ENCODE measurements at places on chromosomes 3 and 15. TPM values are rescaled to one million over a fixed set of nuclear protein-coding genes. Genes with fewer than 3 reads are reported as not detected.
A peak's percentile ranks its signal among the peaks of the same experiment; 100 is the strongest.

Gene GOLGA8S
- 0.10 TPM for total RNA-seq

Gene PLEKHO2
- total RNA-seq, result 8.7 TPM

Gene ZDHHC23
- 14.6 TPM for total RNA-seq

Gene SLC38A3
- not detected for total RNA-seq

Gene VEPH1
- total RNA-seq, result 19.3 TPM

Gene CLRN1
- total RNA-seq, result not detected

Gene LINGO1
- total RNA-seq, result not detected

Gene HYAL1
- total RNA-seq, result 7.3 TPM

Gene TMC3
- total RNA-seq, result not detected

Gene NMB
- total RNA-seq, result 8.7 TPM

- no peak for DNase-seq
Observed at GRCh38 chr3:48472673-48472922, 26.1 kb downstream of the ATRIP start.

DNA sequence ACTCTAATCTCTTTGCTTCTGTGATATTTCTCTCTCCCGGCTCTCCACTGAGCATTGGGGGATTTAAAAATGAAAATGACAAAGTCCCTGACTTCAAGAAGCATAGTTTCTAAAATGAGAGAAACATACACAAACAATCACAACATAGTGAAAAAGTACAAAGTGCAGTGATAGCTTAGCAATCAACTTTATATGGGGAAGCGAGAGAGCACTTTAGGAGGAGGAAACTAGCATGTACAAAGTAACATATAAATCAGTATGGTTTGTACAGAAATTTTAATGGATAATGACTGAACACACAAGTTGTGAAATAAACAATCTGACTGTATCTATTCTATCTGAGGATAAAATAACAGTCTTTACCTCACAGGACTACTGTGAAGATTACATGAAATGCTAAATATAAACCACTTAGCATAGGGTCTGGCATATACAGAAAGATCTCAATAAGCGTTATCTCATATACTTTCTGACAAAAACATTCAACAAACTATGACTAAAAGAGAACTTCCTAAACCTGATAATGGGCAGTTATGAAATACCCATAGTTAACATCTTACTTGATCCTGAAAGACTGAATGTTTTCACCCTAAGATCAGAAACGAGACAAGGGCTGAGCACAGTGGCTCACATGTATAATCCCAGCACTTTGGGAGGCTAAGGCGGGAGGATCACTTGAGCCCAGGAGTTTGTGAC, 61.2 kb downstream of the PEAK1 start:
- no peak for DNase-seq

GRCh38 chr15:51089041-51089440, 5.7 kb downstream of the TNFAIP8L3 start:
- no peak for DNase-seq

- DNase-seq, result no peak
Observed at GRCh38 chr3:64327100-64327804, 102.0 kb upstream of the PRICKLE2 start.

DNA sequence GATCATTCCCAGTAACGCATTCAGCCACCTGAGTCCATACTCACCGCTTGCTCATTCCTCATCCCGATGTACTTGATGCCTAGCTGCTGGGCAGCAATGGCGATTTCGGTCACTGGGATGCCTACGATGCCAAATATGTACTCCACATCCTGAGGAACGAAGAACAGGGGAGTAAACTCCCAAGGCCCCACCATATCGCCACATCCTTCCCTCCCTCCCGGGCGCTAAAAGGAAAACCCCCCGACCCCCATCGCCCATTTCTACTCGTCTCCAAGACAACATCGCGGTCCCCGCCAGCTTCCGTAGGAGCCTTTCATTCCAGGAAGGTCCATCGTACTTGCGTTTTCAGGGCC, 347 bp downstream of the HACL1 start:
- no peak for DNase-seq

DNA sequence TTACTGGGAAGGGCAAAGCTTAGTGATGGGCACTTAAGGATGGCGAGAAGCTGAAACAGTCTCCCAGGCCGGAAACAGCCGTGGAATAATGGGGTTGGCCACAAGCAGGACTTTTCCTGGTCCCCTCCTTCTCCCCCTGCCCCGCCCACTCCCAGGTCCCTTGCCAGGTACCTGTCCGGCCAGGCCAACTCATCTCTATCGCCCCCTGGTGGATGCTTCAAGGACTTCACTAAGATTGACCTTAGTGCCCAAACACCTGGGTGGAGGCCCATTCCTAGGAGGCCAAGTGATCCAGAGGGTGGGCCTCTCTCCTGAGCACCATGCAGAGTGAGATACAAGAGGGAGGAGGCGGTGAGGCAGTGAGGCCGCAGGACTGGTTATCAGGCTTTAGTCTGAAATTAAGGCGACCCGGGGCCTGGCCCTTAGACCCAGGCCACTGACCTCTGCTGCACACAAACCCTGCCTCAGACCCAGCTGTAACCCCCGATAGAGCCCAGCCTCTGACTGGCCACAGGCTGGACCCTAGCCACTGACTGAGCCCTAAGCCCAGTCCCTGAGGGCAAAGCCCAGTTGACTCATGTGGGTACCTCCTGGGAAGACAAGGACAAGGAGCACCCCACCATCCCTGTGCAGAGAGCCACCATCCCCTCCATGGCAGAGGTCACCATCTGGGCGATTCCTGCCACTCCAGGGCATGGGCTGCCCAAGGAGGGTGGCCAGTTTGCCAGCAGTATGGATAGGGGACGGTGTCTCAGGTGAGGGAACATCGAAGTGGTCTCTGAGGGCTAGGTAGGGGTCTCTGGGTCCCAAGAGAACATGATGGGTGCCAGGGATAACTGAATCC, 37.6 kb downstream of the VIPR1 start:
- DNase-seq, result peak; percentile 20

GRCh38 chr3:184700759-184701158, 11.1 kb downstream of the MAGEF1 start:
- DNase-seq, result no peak

DNA sequence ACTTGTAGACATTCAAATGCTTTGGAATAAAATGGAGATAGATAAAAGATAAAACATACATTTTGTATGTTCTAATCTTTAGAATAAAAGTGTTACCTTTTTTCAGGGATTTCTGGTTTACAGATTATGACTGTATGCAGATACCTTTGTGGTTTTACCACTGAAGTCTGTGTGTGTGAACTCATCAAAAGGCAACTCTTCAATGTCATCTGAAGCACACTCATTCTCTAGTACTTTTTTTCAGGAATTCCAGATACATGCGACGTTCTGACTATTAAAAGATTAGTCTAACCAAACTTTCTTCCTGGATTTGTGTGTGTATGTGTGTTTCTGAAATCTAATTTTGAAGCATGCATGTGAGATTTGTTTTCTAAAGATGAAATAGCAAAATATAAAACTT, 188.6 kb downstream of the NLGN1 start:
- DNase-seq, result peak; percentile 46

DNA sequence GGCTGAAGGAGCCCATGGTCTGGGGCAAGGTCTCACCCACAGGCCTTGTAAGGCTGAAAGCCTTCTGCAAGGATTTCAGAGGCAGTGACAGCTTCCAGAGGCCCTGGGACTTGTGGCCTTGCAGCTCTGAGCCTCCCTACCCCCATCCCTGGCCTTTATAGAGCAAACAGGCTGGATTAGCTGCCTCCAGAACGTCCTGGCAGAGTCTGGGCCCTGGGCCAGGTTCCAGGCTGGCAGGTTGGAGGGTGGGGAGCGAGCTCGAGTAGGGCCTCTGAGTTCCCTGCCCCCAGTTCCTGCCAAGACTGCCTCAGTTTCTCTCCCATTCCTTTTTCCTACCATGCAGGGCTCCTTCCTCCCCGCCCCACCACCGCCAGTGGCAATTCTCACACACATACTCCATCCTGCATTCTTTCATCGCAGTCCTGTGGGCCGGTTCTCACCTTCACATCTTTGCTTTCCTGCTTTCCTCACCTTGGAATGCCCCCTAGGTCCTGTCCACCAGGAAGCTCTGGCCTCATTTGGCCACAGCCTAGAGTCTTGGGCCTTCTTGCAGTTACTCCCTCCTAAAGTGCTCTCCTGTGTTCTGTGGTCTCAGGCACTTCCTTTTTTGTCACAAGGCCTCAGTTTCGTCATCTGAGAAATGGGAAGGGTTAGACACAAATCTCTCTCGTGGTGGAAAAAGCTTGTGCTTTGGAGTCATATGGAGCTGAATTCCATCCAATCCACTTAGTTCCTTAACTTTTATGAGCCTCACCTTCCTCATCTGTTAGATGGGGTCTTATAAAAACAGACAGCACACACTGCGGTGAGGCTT, 2.7 kb downstream of the LMAN1L start:
- DNase-seq, result no peak

- no peak for DNase-seq
Observed at GRCh38 chr3:945738-946137, 147.1 kb upstream of the CNTN6 start.

DNA sequence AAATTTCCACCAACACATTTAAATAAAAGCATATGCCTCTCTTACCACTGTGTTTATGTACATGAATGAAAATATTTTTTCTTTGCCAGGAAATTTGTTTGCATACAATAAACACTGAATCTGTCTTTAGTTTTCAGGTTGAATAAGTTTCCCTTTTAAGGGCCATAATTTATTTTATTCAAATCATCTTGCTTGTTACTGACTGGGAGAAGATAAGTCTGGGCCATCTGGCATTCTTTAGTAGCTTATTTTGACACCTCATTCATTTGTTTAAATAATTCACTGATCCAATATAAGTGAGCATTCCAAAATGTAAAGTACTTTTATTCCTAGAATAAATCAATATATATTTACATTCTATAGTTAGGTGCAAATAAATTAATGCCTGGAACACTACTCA, 1001.3 kb downstream of the PLOD2 start:
- no peak for DNase-seq

- no peak for DNase-seq
Observed at GRCh38 chr3:126872701-126873342, 110.1 kb upstream of the PLXNA1 start.

DNA sequence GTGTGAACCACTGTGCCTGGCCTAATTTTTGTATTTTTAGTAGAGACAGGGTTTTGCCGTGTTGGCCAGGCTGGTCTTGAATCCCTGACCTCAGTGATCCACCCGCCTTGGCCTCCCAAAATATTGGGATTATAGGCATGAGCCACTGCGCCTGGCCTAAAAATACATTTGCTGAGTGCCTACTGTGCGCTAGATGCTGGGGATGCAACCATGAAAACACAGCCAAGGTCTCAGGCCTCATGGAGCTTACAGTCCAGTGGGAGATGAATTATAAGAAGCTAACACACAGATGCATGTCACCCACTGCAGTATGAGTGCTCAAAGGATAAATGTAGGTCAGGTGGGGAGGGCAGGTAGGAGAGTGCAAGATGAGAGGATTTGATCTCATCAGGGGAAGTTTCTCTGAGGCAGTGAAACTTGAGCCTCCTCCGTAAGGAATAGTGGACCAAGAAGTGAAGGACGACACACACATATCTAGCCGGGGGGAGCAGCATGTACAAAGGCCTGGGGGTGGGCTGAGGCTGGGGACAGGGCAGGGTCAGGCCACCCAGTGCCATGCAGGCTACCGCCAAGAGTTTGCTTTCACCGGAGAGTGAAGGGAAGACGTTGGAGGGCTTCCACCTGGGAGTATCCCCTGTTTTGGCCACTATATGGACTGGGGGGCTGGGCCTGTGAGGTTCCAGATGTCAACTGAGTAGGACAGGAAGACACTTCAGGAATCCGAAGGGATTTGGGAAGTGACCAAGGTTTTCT, 24.3 kb downstream of the IRAK2 start:
- no peak for DNase-seq

DNA sequence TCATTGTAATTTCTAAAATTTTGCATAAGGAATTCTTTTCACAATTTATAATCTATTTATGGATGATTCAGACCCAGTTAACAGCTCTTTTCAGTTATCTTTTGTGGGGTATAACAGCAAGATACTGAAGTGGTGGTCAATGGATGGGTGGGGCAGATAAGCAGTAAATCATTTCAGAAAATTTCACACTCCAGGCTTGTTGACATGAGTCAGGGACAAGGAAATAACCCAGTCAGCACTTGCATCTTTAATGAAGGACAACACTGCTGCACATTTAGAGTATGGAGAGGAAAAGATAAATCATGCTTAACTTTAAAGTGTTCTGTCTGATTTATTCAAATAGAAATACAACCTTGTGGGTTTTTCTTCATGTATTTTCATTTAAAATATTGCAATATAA, 181.6 kb downstream of the ROBO1 start:
- DNase-seq, result no peak

DNA sequence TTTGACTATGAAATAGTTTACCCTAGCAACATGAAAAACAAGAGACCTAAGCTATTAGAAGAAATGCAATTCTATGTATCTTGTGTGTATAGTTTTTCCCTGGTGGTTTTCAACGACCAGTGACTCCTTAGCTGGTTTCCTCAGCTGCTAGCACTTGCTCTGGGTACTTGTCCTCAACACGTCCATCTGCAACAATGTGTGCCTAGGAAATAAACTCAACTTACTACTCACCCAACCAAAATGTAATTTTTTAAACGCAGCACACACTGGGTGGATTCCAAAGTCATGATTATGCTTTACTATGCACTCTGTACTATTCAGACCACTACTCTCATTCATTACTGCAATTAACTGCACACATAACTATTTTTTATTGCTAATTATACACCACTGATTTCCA, 31.0 kb downstream of the CPA3 start:
- DNase-seq, result no peak

DNA sequence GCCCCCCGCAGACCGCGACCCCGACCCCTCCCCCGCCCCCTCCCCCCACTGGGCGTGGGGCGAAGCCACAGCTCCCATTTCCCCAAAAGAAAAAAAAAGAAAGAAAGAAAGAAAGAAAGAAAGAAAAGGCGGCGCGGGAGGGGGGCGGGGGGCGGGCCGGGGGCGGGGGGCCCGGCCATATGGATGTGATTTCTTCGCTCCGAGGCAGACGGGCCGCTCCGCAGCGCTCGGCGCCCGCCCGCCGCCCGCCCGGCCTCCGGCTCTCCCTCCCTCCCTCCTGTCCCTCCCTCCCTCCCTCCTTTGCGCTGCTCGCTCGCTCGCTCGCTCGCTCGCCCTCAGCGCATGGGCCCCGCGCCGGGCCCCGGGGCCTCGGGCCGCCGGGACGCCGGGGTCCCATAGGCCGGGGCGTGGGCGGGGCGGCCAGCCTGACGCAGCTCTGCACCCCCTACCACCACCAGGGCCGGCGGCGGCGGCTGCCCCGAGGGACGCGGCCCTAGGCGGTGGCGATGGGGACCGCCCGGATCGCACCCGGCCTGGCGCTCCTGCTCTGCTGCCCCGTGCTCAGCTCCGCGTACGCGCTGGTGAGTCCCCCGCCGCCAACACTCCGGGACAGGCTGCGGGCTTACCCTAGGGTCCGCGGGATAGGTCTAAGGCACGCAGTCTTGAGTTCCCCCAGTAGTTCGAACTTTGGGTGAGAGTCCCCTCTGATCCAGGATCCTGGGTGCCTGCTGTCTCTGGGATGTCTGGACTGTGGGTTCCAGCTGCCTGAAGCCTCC, 5.7 kb downstream of the PTH1R start:
- DNase-seq, result no peak

Data from renal cortical epithelial cell (primary cell).